ENCODE measurements at places on chromosomes 3 and 15. TPM values are rescaled to one million over a fixed set of nuclear protein-coding genes. Genes with fewer than 3 reads are reported as not detected.

GRCh38 chr15:31590609-31591008 lies 264.0 kb downstream of the KLF13 start:
- DNase-seq: no peak

- DNase-seq: no peak
Measured at GRCh38 chr3:13332158-13332557, 88.0 kb downstream of the NUP210 start.

DNA sequence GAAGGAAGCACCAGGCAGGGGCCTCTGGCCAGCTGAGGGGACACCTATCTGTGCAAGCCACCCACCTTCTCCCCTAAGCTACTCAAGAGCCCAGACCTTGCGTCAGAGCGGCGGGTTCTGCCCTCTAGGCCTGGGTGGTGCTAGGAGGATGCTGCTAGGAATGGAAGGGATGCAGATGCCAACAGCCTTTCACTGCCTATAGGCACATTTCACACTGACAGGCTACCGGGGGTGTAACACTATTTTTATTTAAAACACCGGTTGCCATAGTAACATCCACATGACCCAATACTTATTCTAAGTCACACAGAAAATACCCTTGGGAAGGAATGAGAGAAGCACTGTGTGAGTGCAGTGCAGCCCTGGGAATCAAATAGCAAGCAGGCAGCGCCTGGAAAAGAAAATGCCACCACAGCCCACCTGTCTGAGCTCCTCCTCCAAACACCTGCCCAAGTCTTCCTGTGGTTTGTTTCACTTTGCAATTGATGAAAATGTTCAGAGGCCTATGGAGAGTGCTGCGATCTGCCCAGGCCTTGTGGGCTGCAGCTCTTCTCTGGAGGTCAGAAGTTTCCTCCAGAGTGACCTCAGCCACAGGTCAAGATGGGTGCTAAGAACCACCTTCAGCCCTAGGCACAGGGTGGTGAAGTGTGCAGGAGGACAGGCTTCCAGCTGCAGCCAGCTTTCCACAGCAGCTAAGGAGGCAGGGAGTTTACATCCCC lies 113.5 kb upstream of the TOPAZ1 start:
- no peak for DNase-seq

SLC6A20 gene
- not detected for total RNA-seq
